ENCODE measurements at places on chromosomes 1 and 21.

DNA sequence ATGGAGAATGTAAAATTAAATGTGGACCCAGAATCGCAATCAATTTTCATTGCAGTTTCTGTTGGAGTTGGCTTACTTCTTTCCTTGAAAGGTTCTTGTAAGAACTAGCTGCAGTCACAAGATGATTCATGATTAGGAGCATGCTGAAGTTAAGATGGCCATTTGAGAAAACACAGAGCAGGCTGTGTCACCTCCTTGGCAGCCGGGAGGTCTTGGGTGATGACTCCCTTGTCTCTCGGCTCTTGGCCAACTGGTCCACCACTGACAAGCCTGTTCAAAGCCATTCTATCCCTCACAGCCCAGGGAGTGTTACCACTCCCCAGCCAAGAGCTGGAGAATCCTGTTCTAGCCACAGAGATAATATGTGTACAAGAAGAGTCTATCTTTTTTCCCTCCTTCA, 40.6 kb downstream of the OPTC start:
- DNase-seq = no peak

DNA sequence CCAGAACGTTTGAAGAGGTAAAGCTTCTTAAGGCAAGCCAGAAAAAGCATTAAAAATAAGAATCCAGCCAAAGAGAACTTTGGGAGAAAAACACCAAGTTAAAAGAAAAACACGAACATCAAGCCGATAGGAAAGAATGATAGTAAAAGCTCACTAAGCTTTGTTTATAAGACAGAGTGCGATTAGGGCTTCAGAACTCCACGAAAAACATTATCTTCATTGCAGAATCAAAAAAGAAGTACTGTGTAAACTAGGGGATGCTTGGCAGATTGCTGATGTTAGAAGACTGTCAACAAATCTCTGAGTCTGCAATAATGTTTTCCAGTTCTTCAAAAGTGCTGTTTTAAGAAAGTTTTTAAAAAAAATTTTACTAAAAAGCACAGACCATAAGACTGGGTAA, 30.2 kb downstream of the ADAMTS5 start:
- DNase-seq = no peak

DNA sequence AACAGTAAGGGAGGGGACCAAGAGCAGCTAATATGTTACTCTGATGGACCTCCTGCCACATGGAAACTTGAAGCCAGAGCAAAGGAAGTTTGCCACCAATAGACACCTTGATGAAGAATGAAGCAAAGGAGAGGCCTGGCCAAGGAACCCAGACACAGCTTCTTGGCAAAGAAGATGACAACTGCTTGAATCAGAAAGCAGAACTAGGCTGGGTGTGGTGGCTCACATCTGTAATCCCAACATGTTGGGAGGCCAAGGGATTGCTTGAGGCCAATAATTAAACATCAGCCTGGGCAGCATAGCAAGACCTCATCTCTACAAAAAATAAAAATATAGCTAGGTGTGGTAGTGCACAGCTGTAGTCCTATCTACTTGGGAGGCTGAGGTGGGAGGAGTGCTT, 31.7 kb upstream of the CAPZB start:
- DNase-seq = no peak

DNA sequence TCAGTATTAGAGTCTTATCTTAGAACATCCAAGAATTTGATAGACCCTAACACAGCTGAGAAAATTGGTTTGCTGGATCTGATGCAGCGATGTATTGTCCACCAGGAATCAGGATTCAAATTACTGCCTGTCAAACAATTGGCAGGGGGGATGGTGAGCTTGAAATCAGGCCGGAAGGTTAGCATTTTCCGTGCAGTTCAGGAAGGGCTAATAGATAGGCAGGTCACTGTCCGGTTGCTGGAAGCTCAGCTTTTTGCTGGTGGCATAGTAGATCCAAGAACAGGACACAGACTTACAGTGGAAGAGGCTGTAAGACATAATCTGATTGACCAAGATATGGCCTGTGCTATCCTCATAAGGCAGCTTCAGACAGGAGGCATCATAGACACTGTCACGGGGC, 127.2 kb downstream of the MACF1 start:
- DNase-seq = no peak

- DNase-seq = no peak
These were observed 60.4 kb downstream of the IL23R start for GRCh38 chr1:67226688-67227087.

- DNase-seq = no peak
These were observed 20.2 kb upstream of the MGST3 start for GRCh38 chr1:165610866-165611265.

GRCh38 chr1:245770156-245770555, 615.4 kb downstream of the KIF26B start:
- DNase-seq = no peak

- DNase-seq = no peak
These were observed 49.4 kb upstream of the BOLA1 start for GRCh38 chr1:149849947-149850360.

DNA sequence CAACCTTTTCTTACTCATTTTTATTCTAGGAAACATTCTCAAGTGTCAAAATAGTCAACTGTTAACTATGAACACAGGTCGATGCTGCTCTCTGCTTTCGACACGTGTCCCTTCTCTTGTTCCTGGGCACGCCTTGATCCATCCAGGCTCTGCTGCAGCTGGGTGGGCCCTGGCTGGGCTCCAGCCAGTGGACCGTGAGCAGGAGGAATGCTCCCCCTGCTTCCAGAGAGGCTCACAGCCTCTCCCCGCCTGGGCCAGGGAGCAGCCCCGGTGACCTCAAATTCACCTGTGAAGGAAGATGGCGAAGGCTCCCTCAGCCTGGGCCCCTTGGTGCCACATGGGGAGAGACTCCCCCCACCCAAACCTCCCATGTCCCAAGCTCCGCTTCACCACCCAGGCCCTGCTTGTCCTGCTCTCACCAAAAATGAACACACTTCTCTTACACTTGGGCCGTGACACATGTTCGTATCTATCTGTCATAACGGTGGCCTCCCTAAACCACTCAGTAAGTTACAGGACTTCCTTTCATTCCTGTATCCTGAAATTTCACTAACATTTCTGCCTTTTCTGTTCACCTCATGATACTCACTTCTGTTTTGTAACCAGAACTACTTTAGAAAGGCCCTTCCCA, 24.6 kb upstream of the ADARB1 start:
- no peak for DNase-seq

DNA sequence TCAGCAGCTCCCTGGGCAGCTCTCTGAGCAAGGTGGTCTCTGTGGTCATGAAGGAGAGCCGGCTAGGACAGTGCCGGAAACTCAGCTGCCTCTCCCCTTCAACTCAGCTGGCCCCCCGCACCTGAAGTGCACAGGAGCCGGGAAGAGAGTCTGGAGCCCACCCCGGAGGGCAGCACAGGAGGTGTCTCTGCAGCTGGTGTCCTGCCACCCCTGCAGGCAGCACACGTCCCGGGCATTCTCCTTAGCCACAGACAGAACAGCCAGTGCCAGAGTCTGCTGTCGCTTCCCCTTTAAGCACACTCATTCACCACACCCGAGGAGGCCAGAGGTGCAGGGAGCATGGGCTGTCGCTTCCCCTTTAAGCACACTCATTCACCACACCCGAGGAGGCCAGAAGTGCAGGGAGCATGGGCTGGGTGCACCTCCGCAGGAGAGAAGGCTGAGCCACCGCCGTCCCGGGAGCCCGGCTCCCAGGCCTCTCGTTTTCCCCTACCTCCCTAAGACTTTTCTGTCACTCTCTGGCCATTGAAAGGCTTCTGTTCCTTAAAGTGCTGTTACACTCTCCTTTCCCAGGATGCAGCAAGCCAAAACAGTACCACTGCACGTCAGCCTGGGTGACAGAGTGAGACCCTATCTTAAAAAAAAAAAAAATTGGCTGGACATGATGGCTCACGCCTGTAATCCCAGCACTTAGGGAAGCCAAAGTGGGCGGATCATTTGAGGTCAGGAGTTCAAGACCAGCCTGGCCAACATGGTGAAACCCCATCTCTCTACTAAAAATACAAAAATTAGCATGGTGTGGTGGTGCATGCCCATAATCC, 16.9 kb upstream of the SAMD11 start:
- DNase-seq = no peak

GRCh38 chr1:29120947-29121485, 2.7 kb downstream of the TMEM200B start:
- DNase-seq = peak; percentile 56

DNA sequence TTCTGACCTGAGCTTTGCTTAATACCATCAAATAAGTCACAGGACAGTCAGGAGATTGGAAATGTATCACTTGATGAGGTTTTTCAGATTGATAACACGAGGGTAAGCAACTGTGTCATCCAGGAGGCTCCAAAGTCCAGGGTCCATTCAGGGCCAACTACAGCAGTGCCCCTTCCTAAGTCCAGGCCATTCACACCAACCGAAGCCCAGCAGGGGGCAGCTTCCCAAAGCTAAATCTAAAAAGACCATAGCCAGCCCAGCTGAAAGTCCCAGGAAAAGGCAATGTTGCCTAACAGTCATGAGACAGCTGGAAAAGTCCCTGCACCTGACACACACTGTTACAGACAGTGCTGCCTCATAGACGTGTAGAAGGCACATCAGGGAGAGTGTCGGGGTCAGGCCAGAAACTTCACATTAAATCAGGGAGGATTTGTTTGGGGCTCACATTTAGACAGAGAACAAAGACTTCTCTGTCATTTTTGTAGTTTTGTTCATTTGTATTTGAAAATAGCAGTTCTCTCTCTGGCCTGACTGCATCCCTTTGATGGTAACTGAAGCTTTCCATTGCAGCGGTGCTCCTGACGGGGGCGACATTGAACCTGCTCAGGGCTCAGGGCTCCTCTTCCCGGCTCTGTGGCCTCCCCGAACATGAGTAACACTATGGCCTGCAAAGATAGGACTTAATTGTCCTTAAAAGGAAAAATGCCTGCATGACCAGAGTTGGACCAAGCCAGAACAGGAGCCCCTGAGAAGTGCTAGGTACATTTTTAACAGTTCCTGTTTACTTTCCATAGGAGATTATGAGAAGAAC, 200.4 kb downstream of the NRIP1 start:
- DNase-seq = peak; percentile 10

DNA sequence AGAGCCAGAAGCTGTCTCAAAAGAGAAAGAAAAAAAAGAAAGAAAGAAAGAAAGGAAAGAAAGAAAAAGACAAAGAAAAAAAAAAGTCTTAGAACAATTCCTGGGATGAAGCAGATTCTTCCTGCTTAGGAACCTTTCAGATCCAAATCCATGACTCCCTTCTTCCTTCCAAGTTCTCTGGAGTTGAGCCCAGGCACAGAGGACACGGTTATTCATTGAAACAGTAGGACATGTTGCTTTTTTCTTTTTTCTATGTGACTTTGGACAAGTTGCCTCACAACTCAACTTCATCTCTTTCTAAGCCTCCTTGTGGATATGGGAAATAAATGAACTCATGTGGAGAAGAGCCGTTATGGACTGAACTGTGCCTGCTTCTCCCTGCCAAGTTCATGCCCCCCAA, 14.7 kb upstream of the TNFRSF8 start:
- no peak for DNase-seq

- DNase-seq = no peak
These were observed 48.4 kb downstream of the TRMT1L start for GRCh38 chr1:185108321-185108720.

DNA sequence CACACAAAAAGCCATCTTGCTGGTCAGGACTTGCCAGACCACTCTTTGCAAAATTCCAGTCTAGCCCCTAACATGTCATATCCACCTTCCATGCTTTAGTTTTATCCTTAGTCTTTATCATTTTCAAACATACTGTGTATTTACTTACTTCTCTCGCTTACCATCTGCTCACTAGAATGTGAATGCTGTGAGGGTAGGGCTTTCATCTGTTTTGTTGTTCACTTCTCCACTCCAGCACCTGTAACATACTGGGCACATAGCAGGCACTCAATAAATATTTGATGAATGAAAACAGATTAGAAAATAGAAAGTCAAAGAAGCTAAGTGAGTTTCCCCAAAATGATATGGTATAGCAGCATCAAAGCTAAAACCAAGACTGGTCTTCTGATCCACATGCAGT, 79.9 kb downstream of the OLFML2B start:
- no peak for DNase-seq

GRCh38 chr21:20023193-20023592, 975.0 kb upstream of the NCAM2 start:
- DNase-seq = no peak

DNA sequence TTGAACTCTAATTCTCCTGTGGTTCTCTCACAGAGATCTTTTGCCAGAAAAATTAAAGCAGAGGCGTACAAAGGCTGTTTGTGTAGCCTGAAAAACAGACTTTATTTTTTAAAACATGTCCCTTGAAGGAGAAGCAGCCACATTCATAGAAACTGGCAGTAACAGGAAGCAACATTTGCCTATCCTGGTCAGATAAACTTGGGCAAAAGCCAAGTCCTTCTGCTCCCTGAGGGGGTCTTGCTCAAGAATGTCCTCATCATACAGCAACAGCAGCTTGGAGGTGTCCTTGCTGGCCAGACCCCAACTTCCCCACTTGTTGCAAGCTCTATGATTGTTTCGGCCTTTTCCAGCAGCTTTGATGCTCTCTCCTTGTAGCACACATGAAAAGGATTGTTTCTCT, 36.3 kb downstream of the MSTO1 start:
- no peak for DNase-seq

DNA sequence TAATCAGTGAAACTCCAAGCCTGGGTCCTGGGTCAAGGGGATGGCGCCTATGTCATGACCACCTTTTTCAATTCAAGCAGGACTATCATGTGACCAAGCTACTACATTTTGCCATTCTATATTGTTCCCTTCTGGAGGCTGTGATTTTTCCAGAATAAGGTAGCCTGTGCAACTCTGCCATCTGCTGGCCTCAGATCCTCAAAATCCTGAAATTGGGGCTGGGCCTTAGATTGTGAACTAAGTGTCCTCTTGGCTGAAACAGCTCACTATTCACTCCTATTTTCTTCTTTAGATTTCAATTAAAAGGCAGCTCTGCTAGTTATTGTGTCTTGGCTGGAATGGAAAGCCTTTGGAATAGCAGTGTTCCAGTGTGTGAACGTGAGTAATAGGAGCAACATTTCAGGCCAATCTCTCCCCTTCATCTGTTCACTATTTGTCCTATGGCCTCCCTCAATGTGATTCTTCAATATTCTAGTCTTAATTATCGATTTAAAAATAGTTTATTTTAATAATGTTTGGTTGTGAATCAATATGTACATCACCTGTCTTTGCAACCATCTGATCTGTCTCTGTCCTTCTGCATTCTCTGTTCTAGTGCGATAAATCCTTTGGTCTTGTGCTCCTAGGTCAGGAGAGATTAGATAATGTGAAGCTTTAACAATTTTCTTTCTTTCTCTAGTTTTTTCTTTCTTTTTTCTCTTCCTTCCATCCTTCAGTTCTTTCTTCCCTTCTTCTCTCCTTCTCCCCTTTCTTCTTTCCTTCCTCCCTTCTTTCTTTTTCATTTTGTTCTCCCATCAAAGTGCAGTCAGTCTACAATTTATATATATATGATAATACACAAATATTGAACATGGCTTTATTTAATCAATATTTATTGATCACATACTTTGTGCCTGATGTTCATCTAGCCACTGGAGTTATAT, 69.8 kb downstream of the CR1 start:
- DNase-seq = no peak

- no peak for DNase-seq
These were observed 47.9 kb upstream of the BCAR3 start for GRCh38 chr1:93729502-93729901.
